Upper lobe of left lung (tissue), 6 donors: ENCODE measurements at places on chromosomes 7 and 10. TPM values are rescaled to one million over a fixed set of nuclear protein-coding genes. Genes with fewer than 3 reads are reported as not detected.

DNA sequence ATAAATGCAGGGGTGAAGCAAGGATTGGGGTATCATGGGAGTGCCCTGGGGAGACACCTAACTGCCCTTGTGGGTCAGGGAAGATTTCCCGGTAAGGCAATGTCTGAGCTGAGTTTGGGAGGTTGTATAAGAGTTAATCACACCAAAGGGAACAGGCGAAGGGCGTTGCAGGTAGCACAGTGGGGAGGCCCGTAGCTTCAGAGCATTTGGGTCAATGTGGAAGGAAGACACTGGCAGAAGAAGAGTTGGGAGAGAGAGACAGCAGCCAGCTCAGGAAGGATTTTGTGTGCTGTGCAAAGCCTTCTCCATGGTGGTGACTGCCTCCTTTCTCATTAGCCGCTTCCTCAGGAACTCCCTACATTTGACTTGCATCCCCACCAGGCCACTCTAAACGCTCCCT is 80.8 kb upstream of the LEP start:
- H3K27me3 ChIP-seq = no peaks in the 10 kb centered on the region
- DNase-seq = peak; percentile 8
- peaks cover 3% of the 10 kb centered on the region for H3K4me1 ChIP-seq
- H3K27ac ChIP-seq = no peak overlapping the region
- H3K4me3 ChIP-seq = no peak overlapping the region
- H3K36me3 ChIP-seq = no peaks in the 10 kb centered on the region

DNA sequence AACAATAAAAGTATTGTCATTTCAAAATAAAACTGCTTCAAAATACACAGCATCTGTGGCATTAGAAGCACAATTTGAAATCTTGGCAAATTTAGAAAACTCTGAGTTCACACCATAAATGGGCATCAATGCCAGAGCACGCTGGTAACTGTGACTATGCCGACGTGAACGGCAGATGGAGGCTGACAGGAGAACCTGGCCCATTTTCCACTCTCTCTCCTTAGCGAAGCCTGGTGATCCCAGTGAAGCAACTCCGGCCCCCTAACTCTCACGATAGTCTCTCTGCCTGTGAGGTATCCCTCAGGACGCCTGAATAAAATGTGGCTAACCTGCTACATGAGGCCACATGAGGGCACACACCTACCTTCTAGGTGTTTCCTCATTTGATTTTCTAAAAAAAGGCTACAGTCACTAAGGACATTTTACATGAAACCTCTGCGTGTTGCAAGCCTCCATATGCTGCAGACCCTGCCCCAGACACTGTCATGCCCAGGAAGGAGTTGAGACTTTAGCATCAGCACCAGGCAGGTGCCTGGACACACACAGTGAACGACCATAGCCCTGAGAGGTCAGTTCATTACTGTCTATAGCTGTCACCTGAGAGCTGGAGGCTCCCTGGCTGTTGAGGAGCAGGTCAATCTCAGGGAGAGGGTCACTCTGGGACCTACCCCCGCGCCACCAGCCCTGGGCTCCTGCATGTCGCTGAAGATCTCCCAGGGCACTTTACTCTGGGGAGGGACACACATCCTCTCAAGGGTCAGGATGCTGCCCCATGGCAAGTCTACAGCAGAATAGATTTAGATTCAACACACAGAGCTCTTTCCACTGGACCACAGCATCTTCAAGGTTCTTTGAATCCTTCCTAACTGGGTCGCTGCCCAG is 62.9 kb upstream of the CAMK2B start:
- peaks cover 53% of the 10 kb centered on the region for H3K36me3 ChIP-seq
- H3K4me1 ChIP-seq = no peaks in the 10 kb centered on the region
- H3K4me3 ChIP-seq = no peak overlapping the region
- no peak for DNase-seq

GRCh38 chr10:70084189-70084588 is 31.5 kb downstream of the MACROH2A2 start:
- no peaks in the 10 kb centered on the region for H3K4me1 ChIP-seq
- H3K27me3 ChIP-seq = no peaks in the 10 kb centered on the region
- no peaks in the 10 kb centered on the region for H3K36me3 ChIP-seq
- DNase-seq = no peak

DNA sequence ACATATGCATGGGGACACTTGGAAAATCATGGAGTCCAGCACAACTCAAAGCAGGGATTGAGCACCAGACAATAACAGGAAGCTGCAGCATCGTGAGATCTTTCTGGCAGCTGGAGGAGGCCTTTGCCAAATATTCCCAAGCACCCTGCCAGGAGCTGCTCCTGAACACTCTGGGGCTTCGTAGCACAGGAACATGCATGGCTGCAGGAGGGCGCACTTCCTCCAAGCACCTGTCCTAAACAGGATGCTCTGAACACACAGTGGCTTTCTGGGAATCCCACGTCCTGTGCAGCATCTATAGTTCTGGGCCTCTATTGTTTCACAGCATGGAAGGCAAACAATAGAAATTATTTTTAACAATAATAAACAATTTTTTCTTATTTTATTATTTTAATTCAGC is 4.1 kb downstream of the ABLIM1 start:
- H3K27ac ChIP-seq = no peak overlapping the region
- no peak for DNase-seq
- no peak overlapping the region for H3K4me3 ChIP-seq
- H3K4me1 ChIP-seq = peaks cover 11% of the 10 kb centered on the region
- H3K27me3 ChIP-seq = no peaks in the 10 kb centered on the region
- no peaks in the 10 kb centered on the region for H3K36me3 ChIP-seq

- peak overlapping the region; percentile 75 for H3K27ac ChIP-seq
- H3K27me3 ChIP-seq = no peaks in the 10 kb centered on the region
- no peaks in the 10 kb centered on the region for H3K36me3 ChIP-seq
Observed at GRCh38 chr7:118615-119391, 73.6 kb upstream of the FAM20C start.

- peak overlapping the region; percentile 80 for H3K4me3 ChIP-seq
- peak; percentile 86 for DNase-seq
- no peaks in the 10 kb centered on the region for H3K36me3 ChIP-seq
- no peaks in the 10 kb centered on the region for H3K27me3 ChIP-seq
Observed at GRCh38 chr10:102918817-102919245, 737 bp downstream of the CNNM2 start.

GRCh38 chr7:98054585-98054984 is 52.1 kb upstream of the LMTK2 start:
- H3K4me1 ChIP-seq = no peaks in the 10 kb centered on the region
- H3K27me3 ChIP-seq = no peaks in the 10 kb centered on the region
- no peak overlapping the region for H3K4me3 ChIP-seq
- no peak for DNase-seq
- H3K27ac ChIP-seq = no peak overlapping the region

GRCh38 chr10:112898540-112899390 is 51.3 kb upstream of the TCF7L2 start:
- no peak overlapping the region for H3K27ac ChIP-seq
- H3K27me3 ChIP-seq = no peaks in the 10 kb centered on the region
- peak overlapping the region; percentile 23 for H3K4me3 ChIP-seq
- peak; percentile 24 for DNase-seq

GRCh38 chr7:50603287-50603686 is 38.1 kb upstream of the DDC start:
- H3K27ac ChIP-seq = no peak overlapping the region
- no peak overlapping the region for H3K4me3 ChIP-seq

GRCh38 chr10:103618575-103619423 is 125.3 kb downstream of the NEURL1 start:
- H3K4me3 ChIP-seq = no peak overlapping the region
- H3K36me3 ChIP-seq = peaks cover 61% of the 10 kb centered on the region
- peak overlapping the region; percentile 54 for H3K27ac ChIP-seq
- no peak for DNase-seq
- H3K27me3 ChIP-seq = no peaks in the 10 kb centered on the region

DNA sequence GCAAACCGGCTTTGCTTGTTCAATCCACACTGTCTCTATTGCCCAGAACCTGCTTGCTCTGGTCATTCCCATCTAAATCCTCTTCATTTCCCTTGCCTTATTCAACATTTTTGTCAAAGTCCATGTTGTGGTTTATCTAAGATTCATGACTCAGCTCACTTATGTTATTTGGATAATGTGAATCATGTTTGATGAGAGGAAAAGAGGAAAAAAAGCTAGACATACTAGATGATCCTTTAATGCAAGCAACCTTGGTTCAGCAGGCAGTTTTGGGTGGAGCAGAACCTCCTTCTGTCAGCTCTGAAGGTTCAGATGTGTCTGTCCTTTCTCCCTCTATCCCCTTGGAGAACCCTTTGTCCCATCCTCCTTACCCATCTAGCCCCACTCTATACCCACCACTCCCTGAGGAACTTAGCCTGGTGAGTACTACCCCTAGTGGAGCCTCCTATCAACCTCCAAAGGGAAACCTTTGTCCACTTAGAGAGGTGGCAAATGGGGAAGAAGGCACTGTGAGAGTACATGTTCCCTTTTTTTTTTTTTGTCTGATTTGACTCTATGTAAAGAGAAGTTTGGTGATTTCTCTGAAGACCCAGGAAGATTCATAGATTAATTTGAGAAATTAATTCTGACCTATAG is 2.1 kb upstream of the SAMD9L start:
- H3K36me3 ChIP-seq = no peaks in the 10 kb centered on the region
- peaks cover 22% of the 10 kb centered on the region for H3K4me1 ChIP-seq
- DNase-seq = no peak
- no peak overlapping the region for H3K4me3 ChIP-seq

DNA sequence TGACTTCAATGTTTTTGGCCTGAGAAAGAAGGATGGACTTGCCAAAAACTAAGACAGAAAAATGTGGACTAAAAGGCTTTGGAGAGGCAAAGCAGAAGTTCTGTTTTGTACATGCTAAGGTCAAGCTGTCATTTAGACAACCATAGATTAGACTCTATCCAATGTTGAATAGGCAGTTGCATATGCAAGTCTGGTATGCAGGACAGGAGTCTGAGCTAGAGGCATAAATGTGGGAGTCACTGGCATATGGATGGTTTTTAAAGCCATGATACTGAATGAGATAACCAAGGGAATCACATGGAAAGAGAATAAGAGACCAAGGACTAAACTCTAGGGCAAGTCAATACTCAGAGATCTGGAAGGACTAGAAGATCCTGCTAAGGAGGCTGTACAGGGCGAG is 164.1 kb downstream of the LSM5 start:
- H3K27ac ChIP-seq = no peak overlapping the region
- DNase-seq = no peak
- H3K27me3 ChIP-seq = no peaks in the 10 kb centered on the region
- H3K4me1 ChIP-seq = no peaks in the 10 kb centered on the region
- H3K4me3 ChIP-seq = no peak overlapping the region
- H3K36me3 ChIP-seq = no peaks in the 10 kb centered on the region

GRCh38 chr10:80284522-80284921 is 4.9 kb downstream of the MAT1A start:
- H3K27ac ChIP-seq = no peak overlapping the region
- DNase-seq = no peak

GRCh38 chr7:149431486-149432120 is 29.3 kb downstream of the ZNF777 start:
- peaks cover 54% of the 10 kb centered on the region for H3K36me3 ChIP-seq
- no peak for DNase-seq
- H3K27ac ChIP-seq = no peak overlapping the region
- no peaks in the 10 kb centered on the region for H3K4me1 ChIP-seq
- no peak overlapping the region for H3K4me3 ChIP-seq

DNA sequence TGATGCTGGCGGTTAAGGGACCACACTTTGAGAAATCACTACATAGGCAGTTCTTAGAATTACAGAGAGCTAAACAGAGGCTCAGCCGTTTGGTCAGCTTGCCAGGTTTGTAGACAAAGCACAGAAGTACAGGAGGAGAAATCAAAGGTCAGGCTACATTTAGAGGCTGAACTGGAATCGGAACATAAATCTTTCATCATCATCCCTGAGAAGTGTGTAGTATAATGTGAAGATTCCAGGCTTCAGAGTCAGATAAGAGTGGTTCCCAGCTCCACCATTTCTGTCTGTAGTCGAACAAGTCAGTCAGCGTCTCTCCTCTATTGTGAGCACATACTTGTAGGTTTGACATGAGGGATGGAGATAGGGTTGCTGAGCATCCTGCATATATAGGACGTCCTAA is 18.9 kb downstream of the CDK1 start:
- peaks cover 15% of the 10 kb centered on the region for H3K4me1 ChIP-seq
- no peak overlapping the region for H3K4me3 ChIP-seq
- H3K27me3 ChIP-seq = no peaks in the 10 kb centered on the region
- no peak overlapping the region for H3K27ac ChIP-seq

GRCh38 chr10:18658271-18659124 is 733 bp upstream of the ARL5B start:
- H3K36me3 ChIP-seq = no peaks in the 10 kb centered on the region
- peak overlapping the region; percentile 94 for H3K27ac ChIP-seq
- peak; percentile 72 for DNase-seq
- no peaks in the 10 kb centered on the region for H3K27me3 ChIP-seq

- H3K27ac ChIP-seq = no peak overlapping the region
- H3K4me3 ChIP-seq = no peak overlapping the region
Observed at GRCh38 chr7:74287303-74288033, 1.7 kb upstream of the CLIP2 start.

- H3K36me3 ChIP-seq = no peaks in the 10 kb centered on the region
- H3K4me1 ChIP-seq = peaks cover 27% of the 10 kb centered on the region
- no peak overlapping the region for H3K27ac ChIP-seq
- H3K27me3 ChIP-seq = no peaks in the 10 kb centered on the region
Observed at GRCh38 chr10:119542988-119543813, 682 bp upstream of the RGS10 start.

DNA sequence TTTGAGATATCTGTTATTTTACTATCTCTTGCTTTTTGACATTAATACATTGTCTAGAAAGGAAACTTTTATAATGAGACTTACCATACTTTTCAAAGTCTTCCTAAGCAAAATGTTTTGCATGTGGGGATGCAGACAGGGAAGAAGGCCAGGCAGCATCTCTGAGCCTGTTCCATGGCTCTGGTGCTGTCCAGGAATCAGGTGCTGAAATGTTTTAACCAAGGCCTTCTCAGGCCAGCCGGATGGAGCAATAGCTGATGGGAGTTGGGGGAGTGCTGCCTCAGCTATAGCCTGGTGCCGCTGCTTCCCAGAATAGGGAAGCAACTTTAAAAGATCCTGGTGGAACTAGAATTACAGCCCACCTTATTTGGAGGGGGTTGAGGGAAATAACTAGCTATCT is 38.5 kb downstream of the CRTAC1 start:
- H3K27me3 ChIP-seq = no peaks in the 10 kb centered on the region
- no peak for DNase-seq
- no peak overlapping the region for H3K4me3 ChIP-seq
- H3K27ac ChIP-seq = no peak overlapping the region
- no peaks in the 10 kb centered on the region for H3K4me1 ChIP-seq
- no peaks in the 10 kb centered on the region for H3K36me3 ChIP-seq

DNA sequence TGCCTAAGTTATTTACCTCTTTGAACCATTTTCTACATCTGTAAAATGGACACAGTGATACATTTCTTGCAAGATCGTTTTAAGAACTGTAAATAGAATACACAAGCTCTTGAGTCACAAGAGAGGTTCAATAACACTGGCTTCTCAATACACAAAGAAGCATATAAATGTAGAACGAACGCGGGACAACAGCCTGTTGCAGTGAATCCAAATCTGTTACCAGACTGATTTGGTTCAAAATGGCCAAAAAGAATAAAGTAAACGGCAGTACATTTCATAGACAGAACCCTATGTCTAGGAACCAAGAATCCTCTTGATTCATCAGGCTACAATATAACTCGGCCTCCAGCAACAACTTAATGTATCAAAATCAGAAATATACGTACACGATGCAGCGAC is 701 bp downstream of the MTPAP start:
- DNase-seq = no peak
- peaks cover 24% of the 10 kb centered on the region for H3K4me1 ChIP-seq
- peak overlapping the region; percentile 84 for H3K27ac ChIP-seq
- H3K4me3 ChIP-seq = peak overlapping the region; percentile 87

NUDT13 gene
- 4.2 TPM for total RNA-seq

ITGB8 gene
- total RNA-seq = 10.2 TPM

CDC14C gene
- total RNA-seq = not detected

NEURL1 gene
- total RNA-seq = 0.89 TPM

COL26A1 gene
- 0.20 TPM for total RNA-seq

CCDC146 gene
- 8.1 TPM for total RNA-seq
